ENCODE measurements at places on chromosomes 7 and 10.

GRCh38 chr10:109203646-109204353 is 719.5 kb downstream of the XPNPEP1 start:
- no peak for DNase-seq

GRCh38 chr10:108673741-108674140 is 1249.6 kb downstream of the XPNPEP1 start:
- no peak for DNase-seq

DNA sequence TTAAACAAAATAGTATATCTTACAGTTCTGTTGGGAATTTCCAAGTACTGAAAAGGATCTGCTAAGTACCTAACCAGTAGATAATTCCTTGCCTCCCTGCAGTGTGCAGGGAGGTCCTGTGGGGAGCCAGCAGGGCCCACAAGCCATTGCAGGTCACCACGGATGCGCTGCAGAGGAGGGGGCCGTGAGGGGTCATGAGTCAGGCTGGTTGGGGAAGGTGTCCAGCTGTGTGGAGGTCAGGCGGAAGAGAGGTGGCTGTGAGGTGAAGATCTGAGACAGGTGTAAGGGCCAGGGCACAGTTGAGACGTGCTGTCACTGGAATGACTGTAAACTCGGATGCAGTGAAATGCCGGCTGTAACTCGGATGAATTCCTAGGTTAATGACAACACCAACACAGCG is 80.6 kb downstream of the TRRAP start:
- no peak for DNase-seq

DNA sequence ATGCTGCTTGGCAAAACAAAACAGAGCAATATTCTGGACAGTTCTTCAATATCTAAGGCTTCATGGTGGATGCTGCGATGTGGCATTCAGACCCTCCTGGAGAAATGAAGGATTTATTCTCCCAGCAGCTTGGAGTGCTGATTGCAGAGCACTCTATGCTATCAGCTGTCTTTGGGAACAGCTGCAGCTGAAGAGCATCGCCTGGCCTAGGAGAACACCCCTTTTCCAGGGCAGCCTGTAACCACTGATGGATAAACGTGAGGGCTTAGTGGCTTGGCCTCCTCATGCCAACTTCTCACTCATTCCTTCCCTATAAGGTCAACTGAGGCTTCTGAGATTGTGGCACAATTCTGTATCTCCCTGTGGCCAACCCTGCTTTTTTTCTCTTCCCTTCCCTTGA is 638.1 kb upstream of the CNTNAP2 start:
- no peak for DNase-seq

- no peak for DNase-seq
Observed at GRCh38 chr7:128075242-128076095, 44.2 kb upstream of the LRRC4 start.

- no peak for DNase-seq
Observed at GRCh38 chr10:86194684-86195083, 171.9 kb downstream of the GRID1 start.

All from CD4-positive, alpha-beta T cell treated with Interleukin-17A for 4 hours (primary cell).